ENCODE measurements at places on chromosomes 13 and 19. TPM values are rescaled to one million over a fixed set of nuclear protein-coding genes. Genes with fewer than 3 reads are reported as not detected.
A peak's percentile ranks its signal among the peaks of the same experiment; 100 is the strongest.

Gene CACNG8
- 6.0 TPM for total RNA-seq

Gene MEF2B
- total RNA-seq: 1.3 TPM

Gene CEACAM6
- total RNA-seq: not detected

Gene NLRP7
- total RNA-seq: 1.1 TPM

Gene SIGLEC11
- not detected for total RNA-seq

Gene ZNF285
- total RNA-seq: 3.9 TPM

GRCh38 chr13:28820099-28821051 lies at the start of gene MTUS2:
Gene MTUS2 (plus strand): TSS chr13:28820339.
- DNase-seq: peak; percentile 72

- DNase-seq: no peak
These were observed 72.2 kb downstream of the CDADC1 start for GRCh38 chr13:49319951-49320350.

- no peak for DNase-seq
These were observed 5.8 kb upstream of the EPS8L1 start for GRCh38 chr19:55069865-55070197.

- DNase-seq: no peak
These were observed 12.1 kb downstream of the PROZ start for GRCh38 chr13:113170511-113170910.

DNA sequence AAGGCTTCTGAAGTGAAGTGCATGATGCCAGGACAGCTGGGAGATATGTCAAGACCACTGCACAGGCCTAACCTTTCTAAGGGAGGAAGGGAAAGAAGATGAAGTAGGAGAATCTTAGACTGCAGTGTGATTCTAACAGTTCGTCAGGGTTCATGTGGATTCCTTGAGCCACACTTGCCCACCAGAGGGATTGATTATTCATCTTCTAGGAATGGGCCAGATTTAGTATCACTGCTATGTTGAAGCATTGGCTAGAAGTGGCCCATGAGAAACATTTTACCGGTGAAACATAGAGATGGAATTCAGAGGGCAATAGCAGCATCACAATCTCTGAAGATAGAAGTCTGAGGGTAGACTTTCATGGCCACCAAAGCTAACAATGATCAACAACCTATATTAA lies 550.8 kb upstream of the SLITRK1 start:
- DNase-seq: no peak

DNA sequence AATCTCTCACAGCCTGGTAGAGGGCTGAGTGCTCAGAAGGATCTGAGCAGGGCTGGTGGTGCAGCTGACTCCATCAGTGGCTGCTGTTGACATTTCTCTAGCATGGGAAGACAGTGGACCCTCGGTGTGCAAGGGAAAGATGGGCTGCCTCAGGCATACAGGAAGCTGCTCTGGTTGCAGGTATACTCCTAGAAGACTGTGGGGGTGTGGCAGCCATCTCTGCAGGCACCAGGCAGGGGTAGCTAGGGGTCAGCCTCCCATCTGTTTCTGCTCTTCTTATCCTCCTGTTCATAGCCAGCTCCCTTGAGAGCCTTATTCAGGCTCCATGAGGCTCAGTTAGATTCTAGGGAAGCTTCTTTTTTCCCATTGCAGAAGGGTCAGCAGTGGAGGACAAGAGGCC lies 475.5 kb downstream of the TSHZ3 start:
- peak; percentile 7 for DNase-seq

DNA sequence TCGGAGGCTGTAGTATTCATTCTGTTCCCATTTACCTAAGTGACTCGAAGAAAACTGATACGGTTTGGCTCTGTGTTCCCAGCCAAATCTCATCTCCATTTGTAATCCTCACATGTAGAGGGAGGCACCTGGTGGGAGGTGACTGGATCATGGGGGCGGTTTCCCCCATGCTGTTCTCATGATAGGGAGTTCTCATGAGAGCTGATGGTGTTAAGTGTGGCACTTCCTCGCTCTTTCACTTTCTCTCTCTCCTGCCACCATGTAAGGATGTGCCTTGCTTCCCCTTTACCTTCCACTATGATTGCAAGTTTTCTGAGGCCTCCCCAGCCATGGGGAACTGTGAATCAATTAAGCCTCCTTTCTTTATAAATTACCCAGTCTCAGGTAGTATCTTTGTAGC lies 23.5 kb downstream of the SLAIN1 start:
- no peak for DNase-seq

DNA sequence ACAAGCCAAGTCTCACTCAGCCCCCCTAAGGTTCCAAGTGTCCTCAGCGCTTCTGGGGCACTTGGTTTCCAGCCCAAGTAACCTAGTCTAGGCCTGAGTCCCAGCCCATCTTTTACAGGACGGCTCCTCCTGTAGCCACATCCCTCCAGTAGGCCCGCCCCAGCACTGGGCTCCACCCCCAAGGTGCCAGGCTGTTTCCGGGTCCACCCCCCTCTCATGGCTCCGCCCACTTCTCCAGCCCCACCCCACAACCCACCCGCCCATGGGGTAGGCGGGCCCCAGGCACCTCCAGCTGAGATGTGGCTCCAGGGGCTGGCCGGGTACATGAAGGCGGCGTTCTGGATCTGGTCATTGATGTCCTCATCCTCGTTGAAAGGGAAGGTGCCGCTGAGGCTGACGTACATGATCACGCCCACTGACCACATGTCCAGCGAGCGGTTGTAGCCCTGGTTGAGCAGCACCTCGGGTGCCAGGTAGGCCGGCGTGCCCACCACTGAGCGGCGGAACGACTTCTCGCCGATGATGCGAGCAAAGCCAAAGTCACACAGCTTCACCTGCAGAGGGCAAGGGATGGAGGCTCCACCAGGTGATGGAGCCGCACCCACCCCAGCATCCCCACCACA lies 17.2 kb upstream of the DACT3 start:
- peak; percentile 91 for DNase-seq

- no peak for DNase-seq
These were observed 8.3 kb downstream of the PODNL1 start for GRCh38 chr19:13929956-13930355.

DNA sequence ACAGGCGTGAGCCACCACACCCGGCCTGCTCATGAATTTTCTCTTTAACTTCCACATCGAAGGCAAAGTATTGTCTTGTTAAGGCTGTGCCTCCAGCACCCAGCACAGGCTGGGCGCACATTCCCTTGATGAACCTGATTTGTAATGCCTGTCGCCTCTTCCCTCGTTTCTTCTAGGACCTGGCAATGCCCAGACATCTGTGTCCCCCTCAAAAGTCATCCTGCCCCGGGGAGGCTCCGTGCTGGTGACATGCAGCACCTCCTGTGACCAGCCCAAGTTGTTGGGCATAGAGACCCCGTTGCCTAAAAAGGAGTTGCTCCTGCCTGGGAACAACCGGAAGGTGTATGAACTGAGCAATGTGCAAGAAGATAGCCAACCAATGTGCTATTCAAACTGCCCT lies 3.7 kb downstream of the ICAM1 start:
- no peak for DNase-seq

DNA sequence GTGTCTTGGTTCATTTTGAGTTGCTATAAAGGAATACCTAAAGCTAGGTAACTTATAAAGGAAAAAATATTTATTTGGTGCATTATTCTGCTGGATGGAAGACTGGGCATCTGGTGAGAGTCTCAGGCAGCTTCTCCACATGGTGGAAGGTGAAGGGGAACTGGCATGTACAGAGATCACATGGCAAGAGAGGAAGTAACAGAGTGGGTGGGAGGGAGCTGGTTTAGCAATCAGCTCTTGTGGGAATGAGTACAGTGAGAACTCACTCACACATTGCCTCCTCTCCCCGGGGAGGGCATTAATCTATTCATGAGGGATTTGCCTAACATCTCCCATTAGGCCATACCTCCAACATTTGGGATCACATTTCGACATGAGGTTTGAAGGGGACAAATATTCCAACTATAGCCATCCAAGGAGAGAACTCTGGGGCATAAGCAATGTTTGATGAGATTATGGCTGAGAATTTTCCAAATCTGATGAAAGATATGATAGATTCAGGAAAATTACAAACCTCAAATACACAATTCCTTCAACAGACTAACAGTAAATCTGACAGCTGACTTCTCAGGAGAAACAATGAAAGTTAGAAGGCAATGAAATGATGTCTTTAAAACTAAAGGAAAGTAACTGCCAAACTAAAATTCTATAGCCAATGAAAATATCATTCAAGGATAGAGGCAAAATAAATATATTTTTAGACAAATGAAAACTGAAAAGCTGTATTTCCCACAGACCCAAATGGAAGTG lies 52.5 kb downstream of the MTUS2 start:
- no peak for DNase-seq

- DNase-seq: no peak
These were observed 134.6 kb downstream of the KATNAL1 start for GRCh38 chr13:30172593-30173302.

- DNase-seq: no peak
These were observed 3.9 kb upstream of the CELF5 start for GRCh38 chr19:3220576-3220975.

GRCh38 chr13:99087954-99088491 lies 110.2 kb upstream of the DOCK9 start:
- peak; percentile 54 for DNase-seq

DNA sequence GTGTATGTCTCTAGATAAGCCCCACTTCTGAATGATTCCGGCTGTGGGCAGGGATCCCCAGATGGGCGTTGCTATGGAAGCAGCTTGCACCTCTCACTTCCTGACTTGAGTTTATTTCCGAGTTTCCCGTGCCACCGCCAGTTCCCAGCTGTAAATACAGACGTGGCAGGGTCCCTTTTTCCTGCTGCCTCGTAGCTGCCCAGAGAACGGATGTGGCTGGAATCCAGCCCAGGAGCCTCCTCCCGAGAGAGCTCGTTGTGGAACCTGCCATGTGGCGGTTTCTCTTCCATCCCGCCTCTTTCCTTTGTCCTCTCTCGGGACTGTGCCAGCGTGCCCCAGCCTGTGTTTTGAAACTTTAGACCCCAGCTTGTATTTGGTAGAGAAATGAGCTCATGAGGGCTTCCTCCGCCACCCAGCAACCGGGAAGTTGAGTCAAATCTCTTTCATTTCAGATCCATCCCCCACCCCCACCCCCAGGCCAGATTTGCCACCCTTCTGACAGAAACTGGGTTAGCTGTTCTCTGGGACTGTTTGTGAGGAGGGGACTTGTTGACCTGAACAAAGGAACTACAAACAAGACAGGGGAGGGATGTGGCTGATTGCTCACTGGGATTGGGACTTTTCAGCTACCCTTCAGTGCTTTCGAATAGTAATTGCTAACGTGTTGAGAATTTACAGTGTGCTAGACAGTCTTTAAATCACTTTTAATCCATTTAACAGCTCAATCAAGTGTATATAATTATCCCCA lies 96.6 kb downstream of the SIPA1L3 start:
- DNase-seq: peak; percentile 73

DNA sequence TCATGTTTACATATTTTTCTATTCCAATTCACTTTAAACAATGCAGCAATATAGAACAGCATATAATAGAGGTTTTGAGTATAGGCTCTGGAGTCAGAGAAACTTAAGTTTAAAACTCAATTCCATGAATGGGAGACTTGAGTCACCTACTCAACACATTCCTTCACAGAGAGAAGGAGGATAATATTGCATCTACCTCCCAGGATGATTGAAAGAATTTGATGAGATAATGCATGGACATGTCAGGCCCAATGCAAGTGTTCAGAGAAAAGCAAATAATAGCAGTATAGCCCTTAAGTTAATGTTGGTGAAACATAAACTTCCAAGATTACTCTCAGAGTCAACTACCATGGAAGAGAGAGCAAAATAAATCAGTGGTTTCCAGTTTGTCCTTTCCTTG lies 170.2 kb downstream of the DCLK1 start:
- no peak for DNase-seq

DNA sequence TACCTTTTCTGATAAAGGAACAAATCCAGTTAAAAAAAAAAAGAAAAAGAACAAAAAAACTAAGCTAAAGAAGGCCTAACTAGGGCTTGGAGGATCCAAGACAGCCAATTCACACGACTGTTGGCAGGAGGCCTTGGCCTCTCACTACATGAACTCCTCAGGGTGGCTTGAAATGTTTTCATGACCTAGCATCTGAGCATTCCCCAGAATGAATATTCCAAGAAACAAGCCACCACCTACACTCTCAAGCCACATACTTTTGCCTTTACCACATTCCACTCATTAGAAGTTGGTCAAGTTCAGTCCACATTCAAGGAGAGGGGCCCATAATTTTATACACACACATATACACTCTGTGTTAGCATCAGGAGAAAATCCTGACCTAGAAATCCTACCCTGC lies 97.6 kb upstream of the SIAH3 start:
- DNase-seq: no peak

DNA sequence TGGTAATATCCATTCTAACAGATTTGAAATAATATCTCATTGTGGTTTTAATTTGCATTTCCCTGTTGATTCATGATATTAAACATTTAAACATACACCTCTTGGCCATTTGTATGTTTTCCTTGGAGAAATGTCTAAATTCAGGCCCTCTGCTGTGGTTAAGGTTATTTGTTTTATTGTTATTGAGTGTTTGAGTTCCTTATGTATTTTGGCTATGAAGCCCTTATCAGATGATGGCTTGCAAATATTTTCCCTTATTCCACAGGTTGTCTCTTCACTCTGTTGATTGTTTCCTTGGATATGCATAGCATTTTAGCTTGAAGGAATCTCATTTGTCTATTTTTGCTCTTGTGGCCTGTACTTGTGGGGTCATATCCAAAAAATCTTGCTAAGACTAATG lies 303.6 kb downstream of the GPC5 start:
- DNase-seq: no peak

DNA sequence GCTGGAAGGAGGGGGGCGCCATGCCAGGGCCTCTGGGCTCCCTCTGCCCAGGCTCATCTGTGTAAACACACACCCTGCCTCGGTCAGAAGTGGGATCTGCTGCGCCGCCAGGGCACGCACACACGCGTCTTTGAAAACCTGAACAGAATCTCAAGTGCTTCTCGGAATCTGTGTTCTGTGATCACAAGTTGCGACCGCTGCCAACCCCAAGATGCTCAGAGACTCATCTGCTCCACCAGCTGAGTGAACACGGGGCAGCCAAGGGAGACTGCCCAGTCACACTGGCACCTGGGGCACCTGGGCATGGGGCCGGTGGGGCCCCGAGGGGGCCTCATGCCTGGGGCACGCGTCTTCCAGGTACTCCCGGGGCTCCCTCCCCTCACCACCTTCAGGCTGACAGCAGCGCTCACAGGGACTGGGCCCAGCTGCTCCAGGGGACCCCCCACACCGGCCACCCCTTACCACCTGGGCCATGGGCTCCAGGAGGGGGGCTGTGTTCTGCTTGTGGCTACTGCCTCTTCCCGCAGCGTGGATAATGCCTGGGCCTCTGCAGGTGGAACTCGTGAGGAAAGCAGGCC lies 59.0 kb downstream of the KLF2 start:
- no peak for DNase-seq

DNA sequence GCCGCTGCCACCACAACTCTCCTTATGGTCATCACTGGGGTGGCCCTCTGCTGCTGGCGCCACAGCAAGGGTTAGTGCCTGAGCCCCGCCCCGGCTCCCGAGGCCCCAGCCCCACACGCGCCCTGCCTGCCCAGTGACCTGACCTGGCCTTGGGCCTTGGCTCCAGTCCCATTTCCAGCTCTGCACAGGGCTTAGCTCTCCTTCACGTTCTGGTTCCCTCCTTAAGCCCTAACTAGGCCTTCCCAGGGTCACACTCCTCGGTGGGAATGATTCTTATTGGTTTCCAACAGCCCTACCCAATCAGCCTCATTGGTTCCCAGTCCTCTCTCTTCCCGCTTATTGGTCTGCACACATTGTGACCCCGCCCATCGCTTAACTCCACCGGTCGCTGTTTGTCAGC lies 5.8 kb downstream of the KIRREL2 start:
- DNase-seq: no peak

GRCh38 chr13:33172400-33172799 lies 113.2 kb downstream of the STARD13 start:
- DNase-seq: no peak

- DNase-seq: peak; percentile 74
These were observed 90.2 kb downstream of the MAP4K1 start for GRCh38 chr19:38527466-38528136.

Measured in H9 (cell line).